ENCODE measurements at places on chromosomes 2 and 18.

GRCh38 chr2:70607121-70607561 lies 53.5 kb upstream of the TGFA start:
- DNase-seq = no peak

GRCh38 chr2:231685349-231686191 lies 22.8 kb upstream of the PTMA start:
- DNase-seq = no peak

- DNase-seq = no peak
These were observed 10.7 kb upstream of the CWC22 start for GRCh38 chr2:180017784-180018183.

- no peak for DNase-seq
These were observed 450.1 kb upstream of the LRATD1 start for GRCh38 chr2:14182227-14182946.

- DNase-seq = no peak
These were observed 93.5 kb upstream of the MGAT4A start for GRCh38 chr2:98824256-98825019.

GRCh38 chr2:28613633-28614501 lies 118.0 kb downstream of the PLB1 start:
- no peak for DNase-seq

GRCh38 chr2:20544153-20544747 lies 97.4 kb downstream of the RHOB start:
- DNase-seq = no peak
